ENCODE measurements at places on chromosomes 4 and X.

GRCh38 chr4:98710831-98711230 lies 52.4 kb upstream of the TSPAN5 start:
- DNase-seq, result no peak

DNA sequence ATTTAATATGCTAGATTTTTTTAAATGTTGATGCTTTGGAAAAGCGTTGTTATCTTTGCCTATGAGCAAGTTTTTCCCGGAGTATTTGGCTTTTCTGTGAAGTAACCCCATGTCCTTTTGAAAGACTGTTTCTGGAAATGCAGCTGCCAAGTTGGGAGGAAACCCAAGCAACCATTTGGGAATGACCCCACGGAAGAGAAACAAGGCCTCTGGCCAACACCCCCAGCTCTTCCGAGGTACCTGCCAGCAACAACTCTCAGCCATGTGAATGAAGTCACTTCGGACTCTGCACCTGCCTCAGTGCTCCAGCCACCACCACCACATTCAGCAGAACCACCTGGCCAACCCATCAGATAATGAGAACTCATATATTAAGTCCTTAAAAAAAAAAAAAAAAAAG lies 36.2 kb upstream of the DHRSX start:
- no peak for DNase-seq

DNA sequence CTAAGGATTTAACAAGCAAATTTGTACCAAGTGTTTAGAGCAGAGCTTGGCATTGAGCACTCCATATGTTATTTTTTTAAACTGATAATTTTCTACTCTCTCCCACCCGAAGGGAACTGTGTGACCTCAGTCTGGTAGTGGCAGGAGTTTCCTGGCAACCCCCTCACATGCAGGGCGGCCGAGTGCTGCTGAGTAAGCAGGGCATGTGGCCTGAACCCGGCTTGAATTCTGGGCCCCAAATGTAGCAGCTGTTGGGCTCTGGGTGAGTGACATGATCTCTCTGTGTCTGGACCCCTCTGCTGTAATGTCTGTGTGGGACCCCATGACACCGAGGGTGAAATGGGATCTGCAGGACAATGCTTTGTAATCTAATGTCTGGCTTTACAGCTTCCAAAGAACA lies 13.6 kb upstream of the C4orf50 start:
- DNase-seq, result peak; percentile 10

DNA sequence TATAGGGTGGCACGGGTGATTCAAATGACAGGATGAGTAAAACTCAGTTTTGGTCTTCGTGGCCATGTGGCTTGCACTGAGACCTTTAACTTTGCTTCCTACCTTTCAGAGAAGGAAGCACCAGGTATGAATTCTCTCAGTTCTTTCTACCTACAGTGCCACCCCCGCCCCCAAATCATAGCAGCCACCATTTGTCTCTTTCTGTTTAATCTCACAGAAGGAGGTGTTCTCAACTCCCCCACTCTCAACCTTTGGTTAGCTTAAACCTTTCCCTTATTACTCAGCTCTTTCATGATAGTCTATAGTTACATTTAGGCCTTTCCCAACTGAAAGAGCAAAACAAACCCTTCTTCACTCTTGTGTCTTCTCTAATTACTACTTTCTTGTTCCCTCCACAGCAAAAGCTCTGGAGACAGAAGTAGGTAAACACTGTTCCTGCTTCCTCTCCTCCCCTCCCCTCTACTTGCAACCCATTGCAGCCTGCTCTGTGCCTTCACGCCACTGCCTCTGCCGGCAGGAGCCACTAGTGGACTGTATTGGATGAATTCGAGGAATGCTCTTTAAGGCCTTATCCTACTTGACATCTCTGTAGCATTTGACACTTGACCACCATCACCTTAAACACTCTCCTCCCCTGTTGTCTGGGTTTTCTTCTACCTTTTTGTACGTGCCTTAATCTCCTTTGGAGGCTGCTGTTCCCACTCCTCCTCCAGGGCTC lies 123.7 kb downstream of the AFF1 start:
- peak; percentile 41 for DNase-seq

GRCh38 chr4:62328526-62328925 lies 1128.4 kb downstream of the ADGRL3 start:
- no peak for DNase-seq

- no peak for DNase-seq
Measured at GRCh38 chr4:77728420-77728819, 90.7 kb downstream of the CNOT6L start.

DNA sequence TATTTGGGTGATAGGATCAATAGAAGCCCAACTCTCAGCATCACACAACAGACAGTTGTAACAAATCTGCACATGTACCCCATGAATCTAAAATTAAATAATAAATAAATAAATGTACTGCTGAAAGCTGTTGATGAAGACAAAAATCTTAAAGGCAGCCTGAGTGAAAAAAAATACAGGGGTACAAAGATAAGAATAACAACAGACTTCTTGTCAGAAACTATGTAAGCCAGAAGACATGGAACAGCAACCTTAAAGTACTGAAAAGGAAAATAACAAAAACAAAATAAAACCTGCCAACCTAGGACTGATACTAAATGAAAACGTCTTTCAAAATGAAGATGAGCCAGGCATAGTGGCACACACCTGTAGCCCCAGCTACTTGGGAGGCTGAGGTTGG lies 25.0 kb upstream of the PDLIM5 start:
- DNase-seq, result no peak

DNA sequence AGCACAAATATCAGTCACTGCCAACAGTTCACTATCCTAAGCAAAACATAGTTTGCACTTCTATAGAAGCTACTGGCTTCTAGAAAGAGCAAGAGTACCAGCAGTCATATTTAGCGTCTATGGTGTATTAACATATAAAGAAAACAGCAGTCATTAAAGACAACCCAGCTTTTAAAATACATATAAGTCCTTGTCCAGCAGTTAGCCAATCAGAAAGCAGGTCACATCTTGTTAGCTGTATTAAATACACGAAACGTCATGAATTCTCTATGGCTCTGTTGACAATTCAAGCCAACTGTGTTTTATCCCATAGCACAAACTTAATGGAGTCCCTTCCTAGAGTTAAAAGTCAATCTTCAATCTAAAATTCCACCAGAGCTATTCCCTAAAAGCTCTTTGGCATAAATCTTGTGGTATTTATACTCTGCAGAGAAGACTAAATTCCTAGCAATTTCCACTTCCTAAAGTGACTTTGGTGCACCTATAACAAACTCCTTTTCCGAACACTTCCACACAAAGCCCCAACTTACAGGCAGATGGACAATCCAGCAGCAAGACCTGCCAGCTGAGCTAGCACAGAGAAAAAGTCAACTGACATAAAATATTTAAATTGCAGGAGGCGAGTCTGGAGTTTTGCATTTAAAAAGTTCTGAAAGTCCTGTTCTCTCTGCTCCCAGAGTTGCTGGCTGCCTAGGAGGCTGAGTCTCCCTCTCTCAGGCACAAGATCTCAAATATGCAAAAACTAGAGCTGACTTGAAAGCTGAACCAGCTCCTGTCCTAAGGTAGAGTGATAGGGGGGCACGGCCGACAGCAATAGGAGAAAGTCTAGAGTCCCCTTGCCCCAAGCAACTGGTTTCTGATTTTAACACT lies 1.3 kb downstream of the LDB2 start:
- DNase-seq, result no peak

DNA sequence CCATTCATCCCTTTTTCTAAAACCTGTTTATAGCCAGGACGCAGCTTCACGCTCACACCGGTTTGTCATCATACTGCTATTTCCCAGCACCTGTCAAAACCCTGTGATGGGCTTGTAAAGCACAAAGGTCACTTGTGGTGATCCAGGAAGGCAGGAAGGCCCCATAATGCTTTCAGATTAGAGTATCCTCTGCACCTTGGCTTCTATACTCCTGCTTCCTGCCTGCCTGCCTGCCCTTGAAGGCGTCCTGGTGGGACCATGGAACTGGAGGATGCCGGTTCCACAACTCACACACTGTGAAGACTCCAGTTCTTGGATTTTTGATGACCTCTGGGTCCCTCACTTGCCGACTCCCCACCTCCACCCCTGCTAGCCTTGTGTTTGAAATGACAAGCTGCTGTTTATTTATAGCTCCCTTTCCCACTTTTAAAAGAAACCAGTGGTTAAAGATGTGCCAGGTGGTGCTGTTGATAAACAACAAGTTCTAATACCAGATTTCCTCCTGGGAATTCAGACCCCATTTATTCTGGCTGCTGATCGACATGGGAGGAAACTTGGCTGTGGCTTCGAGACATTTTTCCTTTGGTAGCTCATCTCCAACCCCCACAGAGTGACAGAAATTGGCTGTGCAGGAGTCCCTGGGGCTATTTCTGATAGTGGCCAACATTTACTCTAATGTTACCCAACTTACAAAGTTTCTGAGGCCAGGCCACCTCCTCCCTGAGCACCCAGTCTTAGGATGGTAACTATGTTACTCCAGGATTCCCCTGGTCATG lies 211.5 kb downstream of the KDR start:
- no peak for DNase-seq

GRCh38 chr4:95472534-95472933 lies 76.2 kb downstream of the UNC5C start:
- no peak for DNase-seq

DNA sequence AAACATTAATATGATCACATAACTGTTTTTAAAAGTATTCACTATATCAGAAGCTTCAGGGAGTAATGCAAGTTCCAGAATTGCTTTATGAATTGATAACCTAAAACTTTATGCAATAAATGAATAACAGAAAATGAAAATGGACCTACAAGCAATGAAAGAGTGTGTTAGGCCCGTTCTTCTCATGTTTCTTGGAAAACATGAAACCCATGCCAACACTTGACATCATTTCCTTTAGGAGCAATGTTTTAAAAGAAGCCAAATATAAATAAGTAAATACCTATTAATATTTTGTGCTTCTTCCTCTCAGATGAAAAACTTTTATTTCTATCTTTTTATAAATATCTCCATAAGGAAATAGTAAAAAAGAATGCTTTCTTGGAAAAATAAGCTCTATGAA lies 123.0 kb upstream of the GALNT7 start:
- no peak for DNase-seq

DNA sequence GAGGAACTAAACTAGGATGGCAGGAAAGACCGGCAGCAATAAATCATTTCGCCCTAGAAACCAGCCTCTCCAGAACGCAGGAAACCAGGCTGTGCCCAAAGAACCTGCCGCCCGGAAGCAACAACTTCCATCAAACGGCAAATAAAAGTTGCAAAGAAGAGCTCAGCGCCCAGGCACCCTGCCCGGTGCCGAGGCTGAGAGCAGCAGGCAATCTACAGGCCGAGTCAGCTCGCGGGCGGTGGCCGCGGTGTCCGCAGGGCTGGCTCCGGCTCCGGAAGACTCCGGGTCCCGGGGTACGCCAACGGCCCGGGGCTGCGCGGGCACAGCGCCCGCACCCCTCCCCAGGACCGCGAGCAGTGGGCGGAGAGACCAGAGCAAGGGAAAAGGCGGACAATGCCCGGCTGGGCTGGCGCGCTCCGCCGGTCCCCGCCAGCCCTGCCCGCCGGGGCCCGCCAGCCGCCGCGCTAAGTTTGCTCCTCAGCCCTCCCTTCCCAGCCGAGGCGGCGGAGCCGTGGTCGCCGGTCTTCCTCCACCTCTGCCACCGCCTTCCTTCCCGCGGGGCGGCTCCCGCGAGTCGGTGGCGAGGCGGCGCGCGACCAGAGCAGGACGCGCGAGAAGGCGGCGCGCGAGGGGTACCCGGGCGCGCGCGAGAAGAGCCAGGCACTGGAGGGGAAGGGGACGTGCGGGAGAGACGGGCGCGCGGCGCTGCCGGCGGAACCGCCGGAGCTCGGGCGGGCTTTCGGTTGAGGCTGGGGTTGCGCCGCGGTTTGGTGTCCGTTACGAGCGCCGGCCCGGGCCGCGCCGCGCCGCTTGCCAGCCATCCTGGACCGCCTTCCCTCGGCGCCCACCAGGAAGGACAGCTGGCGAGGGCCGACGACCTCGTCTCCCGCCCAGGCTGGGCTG lies 733 bp downstream of the FRYL start:
- peak; percentile 68 for DNase-seq

DNA sequence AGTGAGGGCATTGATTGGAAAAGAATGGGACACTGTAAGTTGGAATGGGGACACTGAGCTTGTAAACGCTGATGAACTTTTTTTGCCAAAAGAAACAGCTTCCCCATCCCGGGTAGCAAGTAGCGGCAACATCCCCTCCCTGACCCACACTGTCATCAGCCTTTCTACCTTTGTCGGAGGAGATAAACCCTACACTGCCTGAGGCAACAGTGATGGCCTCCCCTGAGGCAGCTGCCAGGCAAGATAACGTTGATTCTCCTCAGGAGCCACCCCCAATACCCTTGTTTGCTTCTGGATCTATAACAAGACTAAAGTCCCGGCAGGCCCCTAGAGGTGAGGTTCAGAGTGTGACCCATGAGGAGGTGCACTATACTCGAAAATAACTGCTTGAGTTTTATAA lies 10.3 kb upstream of the RAB33B start:
- DNase-seq, result no peak

- DNase-seq, result peak; percentile 51
Measured at GRCh38 chrX:136063340-136064079, 78.3 kb downstream of the SLC9A6 start.

- no peak for DNase-seq
Measured at GRCh38 chr4:120009731-120010130, 56.9 kb downstream of the MAD2L1 start.

DNA sequence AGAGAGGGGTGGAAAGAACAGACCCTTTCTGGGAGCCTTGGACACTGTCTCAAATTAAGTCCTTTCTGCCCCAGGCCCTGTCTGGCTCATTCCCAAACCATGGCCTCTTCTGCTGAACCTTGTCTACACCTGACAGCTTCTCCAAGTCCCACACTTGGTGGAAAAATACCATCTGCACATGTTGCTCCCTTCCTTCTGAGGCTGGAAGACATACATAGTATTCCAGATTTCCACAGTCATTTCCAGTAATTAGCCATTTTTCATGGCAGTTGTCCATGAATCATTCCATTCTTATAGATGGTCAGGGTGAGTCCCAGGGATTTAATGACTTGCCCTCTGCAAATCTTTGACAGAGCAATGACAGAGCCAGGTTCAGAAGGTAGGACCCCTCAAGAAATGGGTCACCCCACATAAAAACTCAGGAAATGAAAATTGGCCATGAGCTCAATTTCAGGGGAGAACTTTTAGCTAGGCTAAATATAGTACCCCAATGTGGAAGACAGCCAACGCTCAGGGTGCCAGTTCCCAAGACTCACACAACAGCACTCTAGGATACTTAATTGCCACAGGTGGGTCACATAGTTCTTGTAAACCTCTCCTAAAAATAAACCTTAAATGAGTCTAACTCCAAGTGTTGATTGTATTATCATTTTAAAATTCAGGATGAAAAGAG lies 16.2 kb upstream of the DAPP1 start:
- DNase-seq, result no peak

GRCh38 chrX:55161581-55161980 lies 58.6 kb upstream of the PAGE5 start:
- DNase-seq, result no peak

DNA sequence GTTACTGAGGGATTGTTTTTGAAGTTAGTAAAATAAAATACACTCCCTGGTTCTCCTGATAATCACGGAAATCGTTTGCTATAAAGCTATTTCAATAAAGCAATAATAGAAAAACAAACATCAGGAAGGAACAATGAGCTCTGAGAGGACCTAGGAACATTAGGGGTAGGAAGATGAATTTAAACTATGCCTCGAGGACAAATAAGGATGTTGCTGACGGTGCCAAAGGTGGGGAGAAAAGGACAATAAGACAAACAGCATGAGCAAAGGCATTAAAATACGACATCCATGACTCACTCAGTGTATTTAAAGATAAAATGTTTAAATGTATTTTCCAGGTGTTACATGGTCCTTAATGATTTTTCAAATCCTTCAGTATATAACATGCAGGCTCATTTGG lies 110.3 kb downstream of the MTNR1A start:
- DNase-seq, result no peak

Measured in suppressor macrophage (primary cell).